ENCODE measurements at places on chromosomes 4 and X.

DNA sequence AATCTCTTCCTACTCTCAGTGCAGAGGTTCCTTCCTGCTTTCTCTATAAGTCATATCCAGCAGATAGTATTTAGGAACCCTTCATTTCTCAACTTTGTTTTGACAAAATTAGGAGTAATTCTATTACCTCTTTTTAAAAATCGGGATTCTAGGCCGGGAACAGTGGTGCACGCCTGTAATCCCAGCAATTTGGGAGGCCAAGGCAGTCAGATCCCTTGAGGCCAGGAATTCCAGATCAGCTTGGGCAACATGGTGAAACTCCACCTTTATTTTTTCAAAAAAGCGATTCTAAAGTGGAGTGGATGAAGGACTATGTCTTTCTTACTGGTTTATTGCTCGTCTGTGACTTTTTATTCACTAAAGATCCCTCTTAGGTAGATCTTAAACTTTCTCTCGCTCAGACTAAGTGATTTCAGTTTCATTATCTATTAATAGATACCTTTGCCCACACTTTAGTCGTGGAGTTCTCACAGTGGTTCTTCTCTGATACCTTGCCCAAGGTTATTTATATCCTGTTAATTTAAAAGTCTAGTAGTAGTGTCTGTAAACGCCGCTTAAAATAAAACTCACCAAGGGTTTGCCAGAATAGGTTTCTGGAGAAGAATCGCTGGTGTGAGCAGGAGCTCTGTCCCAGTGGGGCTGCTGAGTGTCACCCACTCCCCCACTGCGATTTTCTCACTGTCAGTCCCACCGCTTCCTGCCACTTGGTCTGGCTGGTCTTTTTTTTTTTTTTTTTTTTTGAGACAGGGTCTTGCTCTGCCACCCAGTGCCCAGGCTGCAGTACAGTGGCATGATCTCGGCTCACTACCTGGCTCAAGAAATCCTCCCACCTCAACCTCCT lies 27.0 kb upstream of the TMEM131L start:
- no peak for DNase-seq

DNA sequence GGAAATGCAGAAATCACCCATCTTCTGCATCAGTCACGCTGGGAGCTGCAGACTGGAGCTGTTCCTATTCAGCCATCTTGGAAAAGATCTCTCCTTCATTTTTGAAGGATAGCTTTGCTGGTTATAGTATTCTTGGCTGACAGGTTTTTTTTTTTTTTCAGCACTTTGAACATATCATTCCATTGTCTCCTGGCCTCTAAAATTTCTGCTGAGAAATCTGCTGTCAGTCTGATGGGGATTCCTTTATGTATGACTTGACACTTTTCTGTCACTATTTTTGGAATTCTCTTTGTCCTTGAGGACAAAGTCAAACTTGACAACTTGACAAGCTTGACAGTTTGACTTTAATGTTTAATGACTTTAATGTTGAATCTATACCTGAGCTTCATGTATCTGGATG lies 16.8 kb downstream of the HPGDS start:
- no peak for DNase-seq

DNA sequence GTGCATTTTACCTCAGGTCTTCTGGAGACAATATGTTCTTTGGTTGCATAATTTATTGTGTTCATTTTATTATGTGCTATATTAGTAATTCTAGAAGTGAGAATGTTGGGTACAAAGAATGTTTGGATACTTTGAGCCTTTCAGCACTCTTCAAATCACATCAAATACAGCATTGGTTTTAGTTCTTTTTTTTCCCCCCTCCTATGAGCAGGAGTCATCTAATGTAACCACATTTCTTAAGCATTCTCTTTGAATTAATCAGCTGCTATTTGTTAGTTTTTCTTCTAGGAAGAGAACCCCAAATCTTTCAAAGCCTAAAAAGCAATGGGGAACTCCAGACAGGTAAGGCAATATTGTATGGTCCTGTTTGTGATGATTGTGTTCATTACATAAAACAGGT lies 46.7 kb downstream of the ARL9 start:
- DNase-seq = no peak

GRCh38 chr4:185638548-185639301 lies 103.4 kb upstream of the PDLIM3 start:
- no peak for DNase-seq

GRCh38 chr4:95591278-95591677 lies 42.5 kb upstream of the UNC5C start:
- DNase-seq = no peak

- DNase-seq = no peak
Observed at GRCh38 chr4:158682066-158682465, 10.0 kb downstream of the ETFDH start.

GRCh38 chrX:46582966-46583365 lies 9.4 kb downstream of the CHST7 start:
- no peak for DNase-seq

- DNase-seq = no peak
Observed at GRCh38 chr4:76622126-76622525, 187.1 kb downstream of the SHROOM3 start.
